Stimulated activated CD4-positive, alpha-beta T cell treated with anti-CD3 and anti-CD28 coated beads, TNF-alpha, amount 100 ng/mL, for 48 hours (primary cell): ENCODE measurements at places on chromosomes 16 and 17.

GRCh38 chr17:55518510-55518909, 7.3 kb upstream of the SMIM36 start:
- DNase-seq = no peak

DNA sequence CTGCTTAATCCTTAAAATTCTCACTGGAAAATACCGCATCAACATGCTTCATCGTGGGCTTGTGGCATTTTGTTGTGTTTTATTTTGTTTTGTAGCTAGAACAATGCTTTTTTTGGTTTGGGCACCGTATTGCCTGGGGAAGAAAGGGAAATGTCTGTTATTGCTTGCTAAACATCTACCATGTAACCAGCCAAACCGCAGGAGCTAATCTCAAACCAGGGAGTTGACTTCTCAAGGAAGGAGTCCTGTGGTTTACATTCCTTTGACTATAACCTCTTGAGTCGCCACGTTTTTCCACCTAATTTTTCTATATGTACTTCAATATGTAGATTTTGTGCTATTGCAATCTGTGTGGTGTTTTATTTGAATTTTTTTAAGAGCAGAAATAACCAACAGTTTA, 593.5 kb upstream of the SOX9 start:
- no peak for DNase-seq

DNA sequence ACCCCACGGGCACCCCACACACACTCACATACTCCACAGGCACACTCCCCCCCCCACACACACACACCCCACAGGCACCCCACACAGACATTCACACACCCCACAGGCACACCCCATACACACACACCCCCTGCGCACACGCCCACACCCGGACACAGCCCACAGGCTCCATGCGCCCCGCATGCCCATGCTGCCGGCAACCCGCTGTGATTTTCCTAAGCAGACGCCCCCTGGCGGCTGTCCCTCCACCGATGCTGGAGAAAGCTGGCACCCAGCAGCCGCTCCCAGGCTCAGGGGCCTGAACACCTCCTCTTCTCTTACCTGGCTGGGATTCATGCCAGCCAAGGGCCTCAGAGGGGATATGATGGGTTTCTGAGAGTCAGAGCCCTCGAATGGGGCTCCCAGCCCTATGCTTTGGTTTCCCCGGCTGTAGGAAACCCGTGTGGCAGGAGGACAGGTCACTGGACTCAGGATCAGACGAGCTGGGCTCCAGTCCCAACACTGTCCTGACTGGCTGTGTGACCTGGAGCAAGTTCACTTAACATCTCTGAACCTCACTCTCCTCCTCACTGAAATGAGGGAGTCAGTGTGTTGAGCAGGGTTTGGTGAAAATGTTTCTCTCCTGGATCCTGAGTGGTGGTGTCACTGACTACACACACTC, 19.6 kb upstream of the TNFRSF13B start:
- DNase-seq = peak; percentile 73

GRCh38 chr16:4647644-4647980, 23.0 kb downstream of the MGRN1 start:
- DNase-seq = no peak

DNA sequence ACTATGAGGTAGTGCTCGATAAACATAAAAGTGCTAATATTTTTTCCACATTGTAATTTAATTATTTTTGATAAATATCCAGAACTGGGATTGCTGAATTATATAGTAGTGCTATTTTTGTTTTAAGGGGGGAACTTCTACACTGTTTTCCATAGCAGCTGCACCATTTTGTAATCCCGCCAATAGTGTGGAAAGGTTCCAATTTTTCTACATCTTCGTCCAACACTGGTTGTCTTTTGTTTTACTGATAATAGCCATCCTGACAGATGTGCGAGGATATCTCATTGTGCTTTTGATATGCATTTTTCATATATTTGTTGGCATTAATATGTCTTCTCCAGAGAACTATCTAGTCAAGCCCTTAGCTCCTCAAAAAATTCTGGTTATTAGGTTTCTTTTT, 259.6 kb upstream of the KCNJ16 start:
- no peak for DNase-seq

DNA sequence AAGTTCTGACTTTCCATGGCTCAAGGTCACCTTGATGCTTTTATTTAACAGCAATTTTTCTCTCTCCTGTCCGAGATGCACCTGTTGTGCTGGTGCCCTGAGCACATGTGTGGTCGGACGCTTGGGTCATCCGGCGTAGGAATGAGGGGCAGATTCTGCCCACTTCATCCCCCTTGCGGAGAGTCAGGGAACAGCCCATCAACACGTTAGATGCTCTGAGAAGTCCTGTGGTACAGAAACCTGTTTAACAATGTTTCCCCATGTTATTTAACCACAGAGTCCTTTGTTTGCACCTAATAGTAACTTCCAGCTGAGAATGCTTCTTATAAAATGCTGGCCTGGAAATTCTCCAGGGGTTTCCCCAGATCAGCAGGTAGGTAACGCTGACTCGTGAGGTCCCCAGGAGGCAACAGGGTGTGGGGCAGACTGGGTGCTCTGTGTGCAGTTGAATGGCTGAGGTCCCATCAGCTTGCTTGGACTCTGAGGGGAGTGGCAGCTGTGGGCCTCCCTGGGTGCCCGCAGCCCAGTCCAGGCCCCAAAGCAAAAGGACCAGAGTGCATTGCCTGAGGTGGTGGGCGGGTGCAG, 17.8 kb downstream of the DOC2B start:
- DNase-seq = no peak

DNA sequence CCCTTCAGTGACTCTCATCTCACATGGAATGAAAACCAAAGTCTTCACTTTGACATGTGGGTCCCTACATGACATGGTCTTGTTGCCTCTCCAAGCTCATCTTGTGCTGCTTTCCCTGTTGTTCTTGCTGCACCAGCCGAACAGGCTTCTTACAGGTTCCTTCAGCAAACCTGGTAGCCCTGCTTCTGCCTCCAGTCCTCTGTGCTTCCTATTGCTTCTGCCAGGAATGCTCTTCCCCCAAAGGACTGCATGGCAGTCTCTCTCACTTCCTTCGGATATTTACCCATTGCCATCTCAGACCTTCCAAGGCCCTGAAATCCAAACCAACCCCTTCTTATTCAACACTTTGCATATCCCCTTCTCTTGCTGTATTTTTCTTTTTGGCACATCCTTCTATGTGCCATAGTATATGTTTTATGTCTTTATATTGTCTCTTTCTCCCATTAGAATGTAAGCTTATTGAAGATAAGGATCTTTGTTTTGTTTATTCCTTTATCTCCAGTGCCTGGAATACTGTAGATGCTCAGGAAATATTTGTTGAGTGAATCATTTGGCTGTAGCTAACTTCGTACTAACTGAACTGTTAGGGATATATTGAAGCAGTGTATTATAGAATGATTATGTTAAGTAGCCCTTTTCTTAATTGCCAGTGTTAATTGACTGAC, 57.9 kb upstream of the SLC12A3 start:
- DNase-seq = no peak

- DNase-seq = peak; percentile 62
Observed at GRCh38 chr17:5078106-5079028, at the start of gene ZFP3. TSS of gene ZFP3 (plus strand) at chr17:5078467. CDS start at chr17:5091505, 13,038 bp downstream.

GRCh38 chr16:20821682-20822081, 15.4 kb downstream of the REXO5 start:
- no peak for DNase-seq

DNA sequence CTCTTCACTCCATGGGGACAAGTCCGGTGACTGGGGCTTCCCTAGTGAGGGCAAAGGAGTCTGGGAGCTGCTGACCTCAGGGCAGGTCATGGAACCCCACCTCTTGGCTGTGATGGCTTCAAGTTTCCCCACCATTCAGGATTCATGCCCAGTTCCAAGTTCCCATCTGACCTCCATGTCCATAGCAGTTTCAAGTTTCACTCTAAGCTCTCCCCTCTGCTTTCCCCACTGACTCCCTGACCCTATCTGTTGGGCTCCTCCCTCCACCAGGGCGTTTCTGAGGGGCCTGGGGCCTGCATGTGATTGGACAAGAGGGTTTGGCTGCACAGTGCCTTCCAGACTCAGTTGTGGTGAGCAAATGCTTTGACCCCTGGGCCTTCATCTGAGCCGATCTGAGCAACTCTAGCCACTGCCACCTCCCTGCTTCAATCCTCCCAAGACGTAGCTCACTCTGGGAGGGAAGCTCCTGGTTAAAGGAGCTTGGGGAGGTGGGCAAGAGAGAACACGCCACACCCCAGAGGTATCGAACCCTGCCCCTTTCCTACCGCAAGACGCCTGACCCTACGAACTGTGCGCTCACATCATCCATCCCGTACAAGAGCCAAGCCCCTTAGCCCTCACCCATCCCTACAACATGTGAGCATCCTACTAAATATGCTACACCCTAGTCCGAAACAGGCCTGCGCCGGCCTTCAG, 8.3 kb downstream of the ZNF629 start:
- DNase-seq = no peak

GRCh38 chr17:72413077-72414031, 292.5 kb downstream of the SOX9 start:
- no peak for DNase-seq

DNA sequence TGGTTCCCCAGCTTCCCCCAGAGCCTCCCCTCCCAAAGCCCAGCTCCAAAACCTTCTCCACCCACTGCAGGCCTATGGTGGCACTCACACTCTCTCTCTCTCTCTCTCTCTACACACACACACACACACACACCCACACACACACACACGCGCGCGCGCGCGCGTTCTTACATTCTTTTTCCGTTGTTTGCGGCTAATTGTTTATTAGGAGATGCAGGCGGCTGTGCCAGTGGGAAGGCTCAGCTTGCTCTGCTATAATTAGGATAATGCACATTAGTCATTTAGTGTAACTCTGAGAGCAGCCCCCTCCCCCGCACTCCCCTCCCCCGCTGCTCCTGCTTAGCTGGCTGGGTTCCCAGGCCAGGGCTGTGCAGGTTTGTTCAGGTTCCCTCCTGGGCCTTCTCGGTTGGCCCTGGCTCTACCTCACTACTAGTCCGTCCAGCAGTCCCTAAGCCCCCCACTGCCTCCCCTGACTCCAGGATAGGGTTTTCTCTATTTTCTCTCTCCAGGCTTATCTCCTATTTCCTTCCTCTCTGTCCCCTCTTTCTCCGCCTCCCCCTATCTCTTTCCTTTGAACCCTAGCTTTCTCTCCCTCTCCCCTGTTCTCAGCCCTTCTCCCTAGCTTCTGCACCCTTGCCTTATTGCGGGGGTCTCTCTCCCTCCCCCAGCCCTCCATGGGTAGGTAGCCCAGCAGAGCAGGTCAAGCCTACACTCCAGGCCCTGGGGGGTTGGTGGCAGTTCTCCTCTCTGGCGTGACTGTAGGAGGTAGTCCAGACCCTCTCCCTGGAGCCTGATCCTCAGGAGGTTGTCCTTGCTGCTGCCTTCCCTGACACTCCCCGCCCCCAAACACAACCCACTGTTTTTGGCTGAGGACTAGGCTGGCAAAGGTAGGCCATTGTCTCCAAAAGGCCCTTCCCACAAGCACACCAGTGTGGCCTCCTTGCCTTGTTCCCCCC, 34.0 kb downstream of the TMEM132E start:
- no peak for DNase-seq

- DNase-seq = no peak
Observed at GRCh38 chr17:45090711-45091110, 29.6 kb downstream of the NMT1 start.

DNA sequence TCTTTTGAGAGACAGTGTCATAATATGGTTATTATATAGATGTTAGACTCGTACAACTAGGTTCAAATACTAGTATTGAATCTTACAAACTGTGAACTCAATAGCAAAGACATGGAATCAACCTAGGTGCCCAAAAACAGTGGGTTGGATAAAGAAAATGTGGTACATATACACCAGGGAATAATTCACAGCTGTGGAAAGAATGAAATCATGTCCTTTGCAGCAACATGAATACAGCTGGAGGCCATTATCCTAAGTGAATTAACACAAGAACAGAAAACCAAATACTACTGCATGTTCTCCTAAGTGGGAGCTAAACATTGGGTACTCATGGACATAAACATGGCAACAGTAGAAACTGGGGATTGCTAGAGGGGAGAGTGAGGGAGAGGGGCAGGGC, 8.1 kb downstream of the PHKB start:
- no peak for DNase-seq

GRCh38 chr17:61460796-61461585, 8.8 kb downstream of the TBX4 start:
- DNase-seq = no peak

DNA sequence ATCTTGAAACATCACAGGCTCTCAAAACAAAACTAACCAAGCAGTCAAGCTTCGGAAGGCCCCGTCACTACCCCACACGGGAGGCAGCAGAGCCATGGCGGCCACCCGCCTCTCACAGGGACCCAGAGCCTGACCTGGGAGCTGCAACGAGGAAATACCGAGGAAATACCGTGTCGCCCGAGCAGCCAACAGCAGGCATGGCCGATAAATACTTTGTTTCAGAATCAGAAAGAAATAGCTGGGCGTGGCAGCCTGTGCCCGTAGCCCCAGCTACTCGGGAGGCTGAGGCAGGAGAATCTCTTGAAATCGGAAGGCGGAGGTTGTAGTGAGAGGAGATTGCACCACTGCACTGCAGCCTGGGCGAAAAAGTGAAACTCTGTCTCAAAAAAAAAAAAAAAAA, 6.9 kb downstream of the LMF1 start:
- no peak for DNase-seq

GRCh38 chr16:85853547-85854545, 45.1 kb upstream of the IRF8 start:
- no peak for DNase-seq

DNA sequence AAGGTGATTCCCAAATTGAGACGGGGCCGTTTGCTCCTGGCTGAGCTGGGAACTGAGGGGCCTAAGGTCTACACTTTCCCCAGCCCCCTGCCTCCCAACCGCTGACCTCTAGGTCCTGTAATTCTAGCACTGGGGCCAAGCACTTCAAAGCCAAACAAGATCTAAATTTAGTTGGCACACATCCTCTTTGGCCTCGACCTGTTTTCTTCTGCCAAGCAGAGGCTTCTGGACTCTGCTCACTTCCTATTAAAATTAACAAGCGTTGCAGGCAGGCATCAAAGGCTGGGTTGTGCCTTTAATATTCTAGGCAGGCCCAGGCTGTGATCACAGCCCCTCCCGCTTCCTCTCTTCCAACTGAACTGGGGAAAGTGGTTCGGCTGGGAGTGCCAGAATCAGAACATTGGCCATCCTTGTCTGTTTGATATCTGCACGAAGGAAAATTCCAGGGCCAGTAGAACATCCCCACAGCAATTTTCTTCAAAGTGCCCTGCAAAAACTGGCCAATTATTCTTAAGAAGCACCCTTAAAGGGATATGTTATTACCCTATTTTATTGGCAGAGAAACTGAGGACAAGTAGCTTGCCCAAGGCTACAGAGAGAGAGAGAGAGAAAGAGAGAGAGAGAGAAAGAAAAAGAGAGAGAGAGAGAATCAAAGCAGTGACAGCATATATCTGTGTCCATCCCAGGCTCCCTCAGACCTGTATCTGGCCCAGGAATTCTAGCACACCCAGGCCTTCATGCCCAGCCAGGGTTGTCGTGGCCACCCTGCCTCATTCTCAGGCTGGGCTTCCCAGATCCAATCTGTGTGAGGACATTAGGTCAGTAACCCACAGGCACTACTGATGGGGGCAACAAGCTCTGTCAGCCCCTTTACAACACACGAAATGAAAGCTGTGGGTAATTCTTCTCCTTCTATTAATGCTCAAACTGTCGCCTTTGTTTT, 12.8 kb upstream of the MT4 start:
- DNase-seq = no peak

- peak; percentile 88 for DNase-seq
Observed at GRCh38 chr16:3152277-3152990, 17.6 kb downstream of the ZNF213 start.
